ENCODE measurements at places on chromosomes 1 and 21.

DNA sequence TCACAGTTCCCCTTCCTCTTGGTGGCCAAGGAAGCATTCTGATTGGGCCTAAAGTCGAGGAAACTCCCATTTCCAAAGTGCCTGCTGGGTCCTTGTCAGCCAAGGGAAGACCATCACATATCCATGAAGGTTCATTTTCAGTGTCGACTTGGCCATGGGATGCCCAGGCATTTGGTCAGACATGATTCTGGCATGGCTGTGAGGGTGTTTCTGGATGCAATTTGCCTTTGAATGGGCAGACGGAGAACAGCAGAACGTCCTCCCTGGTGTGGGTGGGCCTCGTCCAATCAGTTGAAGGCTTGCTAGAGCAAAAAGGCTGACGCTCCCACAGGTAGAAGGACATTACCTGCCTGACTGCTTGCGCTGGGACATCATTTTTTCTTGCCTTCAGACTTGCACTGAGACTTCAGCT lies 48.3 kb upstream of the LBR start:
- DNase-seq, result peak; percentile 53

- DNase-seq, result no peak
Observed at GRCh38 chr21:34642211-34643075, 26.4 kb upstream of the CLIC6 start.

- no peak for DNase-seq
Observed at GRCh38 chr1:228453022-228453560, 34.1 kb upstream of the RNF187 start.

- no peak for DNase-seq
Observed at GRCh38 chr1:233695901-233696300, 82.0 kb downstream of the KCNK1 start.

- no peak for DNase-seq
Observed at GRCh38 chr1:14926229-14926628, 227.3 kb upstream of the TMEM51 start.

- DNase-seq, result no peak
Observed at GRCh38 chr1:45359882-45360513, 19.8 kb upstream of the MUTYH start.
